Thoracic aorta (tissue), 2 donors: ENCODE measurements at places on chromosomes 16 and 17. TPM values are rescaled to one million over a fixed set of nuclear protein-coding genes. Genes with fewer than 3 reads are reported as not detected.

The NF1 gene
- total RNA-seq = 60.9 TPM

The NPIPA2 gene
- total RNA-seq = 12.8 TPM

DNA sequence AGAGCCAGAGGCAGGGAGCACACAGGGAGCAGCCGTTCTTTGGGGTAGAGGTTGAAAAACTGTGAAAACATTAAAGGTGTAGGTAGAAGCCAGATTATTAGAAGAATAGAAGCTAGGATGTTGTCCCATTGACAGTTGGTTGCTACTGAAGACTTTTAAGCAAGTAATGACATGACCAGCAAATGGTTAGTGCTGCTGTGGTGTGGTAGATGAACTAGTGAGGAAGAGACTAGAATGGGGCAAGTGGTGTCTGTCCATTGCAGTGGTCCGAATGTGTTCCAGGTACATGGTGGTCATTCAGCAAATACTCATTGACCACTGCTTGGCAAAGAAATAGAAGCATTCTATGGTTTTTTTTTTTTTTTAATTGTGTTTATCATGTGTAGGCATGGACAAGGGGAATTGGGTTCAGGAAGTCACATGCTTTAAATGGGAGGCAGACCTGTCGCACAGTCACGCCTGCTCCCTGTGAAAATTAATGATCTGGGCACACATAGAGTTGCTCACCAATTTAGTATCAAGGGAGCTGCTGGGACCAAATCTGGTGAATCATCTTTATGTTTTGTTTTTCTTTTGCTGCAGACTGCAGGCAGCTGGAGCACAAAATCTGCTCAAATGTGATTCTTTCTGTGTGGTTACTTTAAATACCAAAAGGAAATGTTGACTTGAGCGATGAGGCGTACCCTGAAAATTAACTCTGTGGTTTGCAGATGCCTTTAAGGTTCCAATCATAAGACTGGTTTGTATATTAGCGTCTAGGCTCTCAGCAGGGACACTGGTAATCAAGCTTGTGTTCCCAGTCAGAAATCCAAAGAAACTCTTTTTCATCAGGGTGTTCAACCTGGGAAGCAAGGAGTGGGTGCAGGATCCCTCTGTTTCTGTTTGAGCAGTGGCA, 30.7 kb downstream of the YPEL2 start:
- DNase-seq = no peak
- peak overlapping the region; percentile 91 for H3K27ac ChIP-seq
- H3K27me3 ChIP-seq = no peaks in the 10 kb centered on the region
- no peaks in the 10 kb centered on the region for H3K36me3 ChIP-seq
- H3K4me1 ChIP-seq = peaks cover 90% of the 10 kb centered on the region
- peak overlapping the region; percentile 30 for H3K4me3 ChIP-seq

DNA sequence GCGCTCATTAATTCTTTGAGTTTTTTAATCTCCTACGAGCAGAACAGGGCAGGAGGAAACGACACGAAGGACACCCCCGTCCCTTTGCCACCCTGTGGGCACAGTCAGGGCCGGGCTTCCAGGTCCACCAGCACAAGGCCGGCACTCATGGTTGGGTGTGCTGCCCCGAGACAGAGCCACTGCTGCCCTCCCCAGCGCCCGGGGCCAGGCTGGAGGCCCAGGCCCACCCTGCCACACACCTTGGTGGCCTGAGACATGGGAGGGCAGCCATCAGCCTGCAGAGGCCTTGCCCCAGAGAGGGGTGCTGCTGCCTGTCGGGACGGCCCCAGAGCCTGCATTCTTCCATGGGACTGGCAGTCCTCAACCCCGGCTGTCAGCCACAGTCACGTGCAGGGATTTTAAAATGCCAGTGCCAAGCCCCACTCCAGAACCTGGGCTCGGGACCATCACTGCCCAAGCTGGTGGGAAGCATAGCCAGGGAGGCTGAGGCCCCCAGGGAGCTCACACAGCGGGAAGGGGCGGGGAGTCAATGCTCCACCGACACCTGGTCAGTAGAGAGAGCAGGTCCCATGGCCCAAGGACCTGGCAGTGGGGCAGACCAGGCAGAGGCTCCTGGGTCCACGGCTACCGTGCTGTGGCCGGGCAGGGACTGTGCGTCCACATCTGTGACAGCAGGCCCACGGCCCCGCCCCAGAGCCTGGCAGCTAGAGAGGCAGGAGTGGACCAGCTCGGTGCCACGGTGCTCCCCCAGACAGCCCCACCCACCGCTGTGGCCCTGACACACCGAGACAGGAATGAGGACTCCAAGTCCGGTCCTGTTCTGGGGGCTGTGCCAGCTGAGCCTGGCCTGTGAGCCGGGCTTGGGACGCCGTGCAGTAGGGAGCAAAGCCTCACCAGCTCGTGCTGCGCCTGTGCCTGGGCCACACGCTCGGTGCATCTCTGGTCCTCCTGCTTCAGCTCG, 27.5 kb downstream of the CEP131 start:
- peaks cover 13% of the 10 kb centered on the region for H3K36me3 ChIP-seq
- H3K27me3 ChIP-seq = no peaks in the 10 kb centered on the region
- H3K27ac ChIP-seq = peak overlapping the region; percentile 38
- no peak overlapping the region for H3K4me3 ChIP-seq

DNA sequence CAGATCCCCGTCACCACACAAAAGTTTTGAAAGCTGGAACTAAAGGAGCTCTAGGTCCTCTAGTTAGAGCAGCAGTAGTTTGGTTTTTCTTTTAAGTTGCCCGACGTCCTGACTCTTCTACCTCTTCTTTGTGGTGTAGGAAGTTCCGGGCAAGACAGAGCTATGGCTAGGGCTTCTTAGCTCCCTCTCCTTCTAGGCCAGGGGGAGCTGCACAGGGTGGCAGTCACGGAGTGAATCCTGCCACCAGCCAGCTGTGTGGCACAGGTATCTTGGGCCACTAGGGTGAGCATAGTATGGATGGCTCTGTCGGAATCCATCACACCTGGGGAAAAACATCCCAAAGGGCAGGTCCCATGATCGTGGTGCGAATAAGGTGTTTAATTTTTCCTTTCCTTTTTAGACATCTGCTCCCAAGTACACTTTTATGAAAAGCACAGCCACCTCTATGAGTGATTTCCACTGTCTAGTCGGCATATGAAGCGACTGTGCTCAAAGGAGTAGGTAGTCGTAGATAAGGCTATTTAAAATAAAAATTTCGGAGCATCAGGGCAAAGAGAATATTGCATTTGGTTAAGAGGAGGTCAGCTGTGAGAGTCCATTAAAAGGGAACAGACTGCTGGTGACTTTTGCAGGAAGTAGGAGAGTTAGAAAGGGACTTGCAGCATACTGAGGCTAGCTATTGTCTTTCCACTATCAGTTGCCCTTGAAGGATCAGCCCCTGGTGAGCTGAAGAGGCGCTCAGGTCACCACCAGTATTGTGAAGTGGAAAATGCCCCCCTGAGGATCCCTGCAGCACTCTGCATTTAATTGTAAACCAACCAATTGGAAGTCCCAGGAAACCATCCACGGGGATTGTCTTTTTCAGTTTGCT, 2.1 kb downstream of the PRKCA start:
- DNase-seq = no peak
- H3K27ac ChIP-seq = no peak overlapping the region
- H3K36me3 ChIP-seq = no peaks in the 10 kb centered on the region
- peaks cover 10% of the 10 kb centered on the region for H3K4me1 ChIP-seq

DNA sequence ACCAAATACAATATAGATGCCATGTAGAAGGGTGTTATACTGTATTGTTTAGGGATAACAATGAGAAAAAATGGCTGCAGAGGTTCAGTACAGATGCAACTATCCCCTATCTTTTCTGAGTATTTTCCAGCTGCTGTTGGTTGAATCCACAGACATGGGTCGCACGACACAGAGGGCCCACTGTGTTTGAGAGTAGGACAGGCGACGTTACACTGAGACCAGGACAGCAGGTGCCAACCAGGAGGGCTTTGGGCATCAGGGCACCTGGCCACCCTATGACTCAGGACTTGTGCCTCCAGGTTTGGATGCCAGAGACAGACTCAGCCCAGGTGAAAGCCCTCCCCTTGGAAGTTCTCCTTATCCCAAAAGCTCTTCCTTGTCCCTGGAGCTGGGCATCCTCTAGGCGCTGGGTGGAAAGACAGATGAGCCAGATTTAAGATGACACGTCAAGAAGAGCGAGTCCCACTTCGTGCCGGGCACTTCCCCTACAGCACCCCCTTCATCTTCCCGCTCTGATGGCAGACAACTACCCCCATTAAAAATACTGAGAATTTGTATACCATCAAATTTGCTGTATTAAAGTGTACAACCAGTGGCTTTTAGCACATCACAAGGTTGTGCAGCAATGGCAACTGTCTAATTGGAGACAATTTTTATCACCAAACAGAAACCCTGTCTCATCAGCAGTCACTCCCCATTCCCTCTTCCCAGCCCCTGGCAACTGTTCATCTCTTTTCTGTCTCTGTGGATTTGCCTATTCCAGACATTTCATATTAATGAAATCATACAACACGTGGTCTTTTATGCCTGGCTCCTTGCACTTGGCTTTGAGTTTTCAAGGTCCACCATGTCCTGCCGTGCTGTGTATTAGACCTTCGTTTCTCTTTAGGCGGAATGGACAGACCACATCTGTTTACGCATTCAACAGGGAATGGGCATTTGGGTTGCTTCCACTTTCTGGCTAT, 30.6 kb downstream of the TNFRSF13B start:
- H3K36me3 ChIP-seq = no peaks in the 10 kb centered on the region
- no peak overlapping the region for H3K27ac ChIP-seq
- DNase-seq = no peak
- no peaks in the 10 kb centered on the region for H3K4me1 ChIP-seq

DNA sequence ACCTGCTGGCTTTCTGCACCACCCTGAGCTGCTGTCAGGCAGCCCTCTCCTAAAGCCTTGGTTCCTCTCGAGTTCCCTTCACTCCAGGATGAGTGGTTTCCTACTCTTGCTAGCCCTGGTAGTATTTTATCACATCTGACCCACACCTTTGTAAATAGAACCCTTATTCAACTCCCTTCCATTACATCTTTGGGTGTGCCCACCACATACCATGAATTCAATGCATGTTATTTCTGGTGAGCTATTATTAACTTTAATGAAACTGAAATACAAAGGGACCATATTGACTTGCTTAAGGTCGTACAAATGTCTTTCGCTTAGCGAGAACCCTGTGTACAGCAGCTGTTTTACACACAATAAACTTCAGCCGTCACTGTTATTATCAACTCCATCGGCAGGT, 521.3 kb downstream of the GRIN2A start:
- no peak for DNase-seq
- no peaks in the 10 kb centered on the region for H3K27me3 ChIP-seq
- no peak overlapping the region for H3K27ac ChIP-seq
- no peaks in the 10 kb centered on the region for H3K36me3 ChIP-seq

The AURKB gene
- total RNA-seq = not detected

The MRPS23 gene
- total RNA-seq = 16.6 TPM

The FBXW10 gene
- total RNA-seq = not detected

- peak overlapping the region; percentile 35 for H3K27ac ChIP-seq
- no peak for DNase-seq
- H3K27me3 ChIP-seq = no peaks in the 10 kb centered on the region
- H3K4me1 ChIP-seq = peaks cover 86% of the 10 kb centered on the region
- no peak overlapping the region for H3K4me3 ChIP-seq
- no peaks in the 10 kb centered on the region for H3K36me3 ChIP-seq
Observed at GRCh38 chr17:42514867-42515266, 21.2 kb upstream of the NAGLU start.

- H3K36me3 ChIP-seq = peaks cover 12% of the 10 kb centered on the region
- peak within 1 kb of the TSS; percentile 98 for H3K27ac ChIP-seq
- peak within 1 kb of the TSS; percentile 74 for H3K4me3 ChIP-seq
- no peak for DNase-seq
Observed at GRCh38 chr17:76710863-76711611, at the start of gene MXRA7. Gene MXRA7 (minus strand): TSS chr17:76710965. CDS start chr17:76710946, 19 bp downstream.

The DPEP1 gene
- total RNA-seq = not detected

- peak overlapping the region; percentile 86 for H3K4me3 ChIP-seq
- no peak for DNase-seq
Observed at GRCh38 chr17:50346313-50347116, 589 bp downstream of the XYLT2 start.

The GPR142 gene
- not detected for total RNA-seq

DNA sequence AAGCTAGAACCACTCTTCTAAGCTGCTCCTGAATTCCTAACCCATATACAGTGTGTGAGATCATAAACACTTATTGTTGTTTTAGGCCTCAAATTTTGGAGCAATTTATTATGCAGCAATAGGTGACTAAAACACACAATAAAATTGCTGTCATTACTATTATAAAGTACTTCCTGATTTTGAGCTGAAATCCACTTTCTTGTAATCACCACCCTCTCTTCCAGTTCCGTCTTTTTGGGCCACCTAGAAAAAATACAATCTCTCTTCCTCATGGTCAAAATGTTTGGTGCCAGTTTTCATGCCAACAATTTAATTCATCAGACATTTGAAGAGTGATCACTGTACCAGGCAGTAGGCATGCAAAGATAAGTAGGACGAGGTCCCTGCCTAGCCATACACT, 43.3 kb upstream of the NF1 start:
- DNase-seq = no peak
- peak overlapping the region; percentile 60 for H3K27ac ChIP-seq
- H3K36me3 ChIP-seq = no peaks in the 10 kb centered on the region
- no peak overlapping the region for H3K4me3 ChIP-seq

- H3K27ac ChIP-seq = no peak overlapping the region
- H3K27me3 ChIP-seq = no peaks in the 10 kb centered on the region
- no peak overlapping the region for H3K4me3 ChIP-seq
Observed at GRCh38 chr16:73179705-73180331, 131.9 kb upstream of the ZFHX3 start.

GRCh38 chr16:84735849-84736586, 36.2 kb downstream of the USP10 start:
- no peaks in the 10 kb centered on the region for H3K36me3 ChIP-seq
- H3K4me1 ChIP-seq = peaks cover 8% of the 10 kb centered on the region
- H3K27ac ChIP-seq = no peak overlapping the region
- no peaks in the 10 kb centered on the region for H3K27me3 ChIP-seq
- DNase-seq = no peak

DNA sequence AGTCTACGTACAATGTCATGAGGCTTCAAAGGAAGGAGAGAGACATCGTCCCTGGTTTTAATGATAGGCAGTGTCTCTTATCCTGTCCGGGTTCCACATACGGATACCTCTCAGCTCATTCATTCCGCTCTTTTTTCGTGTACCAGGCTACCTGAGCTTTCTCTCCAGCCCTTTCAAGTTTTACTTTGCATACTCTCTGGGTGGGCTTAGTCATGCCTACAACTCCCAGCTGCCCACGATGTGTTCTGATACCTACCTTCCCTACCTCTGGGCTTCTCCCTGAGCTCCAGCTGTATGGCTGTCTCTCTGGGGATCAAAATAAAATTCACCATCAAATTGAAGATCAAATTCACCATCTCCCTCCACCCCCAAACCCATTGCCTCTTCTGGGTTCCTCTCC, 354.0 kb upstream of the EEF2KMT start:
- no peaks in the 10 kb centered on the region for H3K4me1 ChIP-seq
- no peak overlapping the region for H3K4me3 ChIP-seq
- no peak for DNase-seq
- H3K36me3 ChIP-seq = no peaks in the 10 kb centered on the region
- no peaks in the 10 kb centered on the region for H3K27me3 ChIP-seq

DNA sequence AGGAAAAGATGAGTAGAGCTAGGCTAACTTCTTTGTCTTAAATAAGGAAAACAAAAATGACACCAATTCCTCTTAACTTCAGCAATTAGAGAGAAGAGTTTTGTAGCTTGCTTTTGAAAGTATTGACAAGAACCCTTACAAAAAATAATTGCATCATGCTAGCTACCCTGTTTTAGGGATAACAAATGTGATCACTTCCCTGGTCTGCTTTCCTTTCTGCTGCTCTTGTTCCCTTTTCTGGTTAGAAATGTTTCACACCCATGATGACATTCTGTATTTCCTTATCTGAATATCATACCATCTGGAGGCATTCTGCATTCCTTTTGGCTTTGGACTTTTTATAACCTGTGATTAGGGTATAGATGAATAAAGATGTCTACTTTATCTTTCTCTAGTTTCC, 9.9 kb upstream of the SMIM36 start:
- no peaks in the 10 kb centered on the region for H3K27me3 ChIP-seq
- no peaks in the 10 kb centered on the region for H3K4me1 ChIP-seq
- DNase-seq = no peak
- H3K27ac ChIP-seq = no peak overlapping the region
- no peaks in the 10 kb centered on the region for H3K36me3 ChIP-seq
